ENCODE measurements at places on chromosomes 1 and 21.

DNA sequence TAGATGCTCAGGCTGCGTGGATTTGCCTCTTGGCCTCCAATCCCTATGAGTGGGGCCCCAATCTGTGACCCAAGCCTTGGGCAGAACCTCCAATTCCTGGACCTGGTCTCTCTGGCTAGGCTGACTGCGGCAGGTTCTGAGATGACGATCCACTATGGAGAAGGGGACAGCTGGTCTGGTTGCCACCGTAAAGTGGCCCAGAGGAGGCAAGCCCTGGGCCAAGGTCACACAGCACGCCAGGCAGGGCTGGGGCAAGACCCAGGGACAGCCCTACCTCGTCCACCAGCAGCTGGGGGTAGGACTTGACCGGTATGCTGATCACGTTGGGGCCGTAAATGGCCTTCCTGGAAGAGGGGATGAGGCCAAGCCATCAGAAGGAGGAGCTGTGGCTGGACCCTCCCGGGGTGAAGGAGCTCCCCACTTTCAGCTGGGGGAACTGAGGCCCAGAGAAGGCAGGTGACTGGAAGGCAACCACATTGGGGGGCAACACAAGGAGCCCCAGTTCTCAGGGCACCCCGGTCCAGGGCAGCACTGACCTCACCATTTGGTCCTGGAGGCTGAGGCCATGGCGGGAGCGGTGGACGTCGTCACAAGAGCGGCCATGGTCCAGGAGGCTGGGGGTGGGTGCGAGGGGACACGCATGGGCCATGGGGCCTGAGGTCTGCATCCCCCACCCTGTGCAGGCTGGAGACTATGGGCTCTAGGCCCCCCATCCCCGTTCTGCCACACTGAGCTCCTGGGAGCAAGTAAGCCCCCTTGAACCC lies 9.8 kb downstream of the ATP13A2 start:
- no peak for DNase-seq

DNA sequence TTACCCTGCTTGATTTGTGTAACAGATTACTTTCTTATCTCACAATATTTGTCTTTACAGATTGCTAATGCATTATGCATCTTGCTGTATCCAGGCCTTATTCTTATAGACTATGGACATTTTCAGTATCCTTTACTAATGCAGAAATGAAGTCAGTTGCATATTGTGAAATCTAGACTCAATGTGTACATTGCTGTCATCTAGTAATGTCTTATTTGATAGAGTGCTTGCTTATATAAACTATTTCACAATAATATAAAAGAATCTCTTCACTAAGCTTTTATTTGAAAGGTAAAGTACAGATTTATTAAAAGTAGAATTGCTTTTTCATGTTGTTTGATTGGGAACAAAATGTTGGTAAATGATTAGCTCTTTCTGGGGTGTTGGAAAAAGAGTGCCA lies 39.6 kb downstream of the ALG6 start:
- DNase-seq = no peak

- DNase-seq = no peak
Measured at GRCh38 chr1:234230414-234230862, 142.8 kb upstream of the COA6 start.

DNA sequence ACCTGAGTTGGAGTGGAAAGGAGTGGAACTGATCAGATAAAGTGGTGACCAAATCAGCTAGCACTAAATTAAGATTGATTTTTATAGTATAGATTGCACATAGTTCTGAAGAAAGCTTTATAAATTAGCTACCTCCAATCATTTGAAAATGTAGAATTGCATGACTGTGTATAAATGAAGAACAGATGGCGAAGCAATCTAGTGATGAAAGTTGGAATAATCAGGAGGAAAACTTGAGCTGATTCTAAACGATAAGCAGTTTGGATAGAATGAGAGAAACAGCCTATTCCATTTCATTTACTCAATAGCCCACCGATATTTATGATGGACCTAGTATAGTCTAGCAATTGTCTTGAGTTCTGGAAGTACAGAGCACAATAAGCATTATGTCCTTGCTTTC lies 661.5 kb downstream of the PLA2G4A start:
- DNase-seq = no peak

GRCh38 chr21:15671188-15671587 lies 58.6 kb upstream of the USP25 start:
- no peak for DNase-seq

- DNase-seq = no peak
Measured at GRCh38 chr1:186424539-186424938, 36.4 kb downstream of the PDC start.

DNA sequence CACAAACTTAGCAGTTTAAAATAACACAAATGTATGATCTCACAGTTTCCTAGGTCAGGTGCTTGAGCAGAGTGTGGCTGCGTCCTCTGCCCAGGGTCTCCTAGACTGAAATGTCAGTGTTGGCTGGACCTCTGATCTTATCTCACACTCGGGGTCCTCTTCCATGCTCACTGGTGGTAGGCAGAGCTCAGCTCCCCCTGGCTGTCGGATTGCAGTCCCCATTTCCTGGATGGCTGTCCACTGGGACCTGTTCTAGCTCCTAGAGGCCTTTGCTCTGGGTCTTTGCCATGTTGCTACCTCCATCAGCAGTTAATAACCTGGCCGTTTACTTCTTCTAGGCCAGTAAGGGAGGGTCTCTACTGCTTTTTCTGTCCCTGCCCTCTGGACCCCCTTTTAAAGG lies 107.5 kb downstream of the PCNX2 start:
- no peak for DNase-seq

- no peak for DNase-seq
Measured at GRCh38 chr1:38964140-38964548, 22.5 kb upstream of the RHBDL2 start.

DNA sequence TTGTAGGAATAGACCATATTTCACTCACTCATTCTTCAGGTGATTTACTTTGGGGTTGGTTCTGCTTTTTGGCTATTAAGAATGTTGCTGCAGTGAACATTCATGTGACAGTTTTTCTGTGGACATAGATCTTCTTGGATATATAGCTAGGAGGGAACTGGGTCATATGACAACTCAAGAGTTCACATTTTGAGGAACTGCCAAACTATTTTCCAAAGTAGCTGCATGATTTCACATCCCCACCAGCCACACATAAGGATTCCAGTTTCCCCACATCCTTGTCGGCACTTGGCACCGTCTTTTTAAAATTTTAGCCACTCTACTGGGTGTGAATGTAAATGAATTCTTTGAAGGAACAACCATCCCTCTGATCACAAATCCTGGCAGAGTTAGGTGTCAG lies 126.0 kb downstream of the PRDM2 start:
- DNase-seq = no peak

DNA sequence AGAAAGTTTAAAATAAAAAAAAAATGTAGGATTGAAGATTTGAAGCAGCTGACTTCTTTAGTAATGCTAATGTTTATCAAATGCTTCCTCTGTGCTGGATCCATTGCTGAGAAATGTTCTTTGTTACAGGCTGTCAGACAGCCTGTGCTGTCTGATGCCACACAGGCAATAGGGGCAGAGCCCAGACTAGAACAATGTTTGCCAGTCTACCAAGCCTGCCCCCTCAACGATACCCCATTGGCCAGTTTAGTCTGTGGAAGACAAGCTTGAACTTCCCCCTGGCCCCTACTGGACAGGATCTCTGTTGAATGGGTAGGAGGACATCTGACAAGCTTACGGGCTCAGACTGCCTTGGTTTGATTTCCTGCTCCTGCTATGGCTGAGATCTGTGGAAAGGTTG lies 79.4 kb downstream of the PAPPA2 start:
- DNase-seq = no peak

- DNase-seq = no peak
Measured at GRCh38 chr1:169099561-169099960, 6.9 kb upstream of the ATP1B1 start.
